ENCODE measurements at places on chromosomes 3 and 15.

DNA sequence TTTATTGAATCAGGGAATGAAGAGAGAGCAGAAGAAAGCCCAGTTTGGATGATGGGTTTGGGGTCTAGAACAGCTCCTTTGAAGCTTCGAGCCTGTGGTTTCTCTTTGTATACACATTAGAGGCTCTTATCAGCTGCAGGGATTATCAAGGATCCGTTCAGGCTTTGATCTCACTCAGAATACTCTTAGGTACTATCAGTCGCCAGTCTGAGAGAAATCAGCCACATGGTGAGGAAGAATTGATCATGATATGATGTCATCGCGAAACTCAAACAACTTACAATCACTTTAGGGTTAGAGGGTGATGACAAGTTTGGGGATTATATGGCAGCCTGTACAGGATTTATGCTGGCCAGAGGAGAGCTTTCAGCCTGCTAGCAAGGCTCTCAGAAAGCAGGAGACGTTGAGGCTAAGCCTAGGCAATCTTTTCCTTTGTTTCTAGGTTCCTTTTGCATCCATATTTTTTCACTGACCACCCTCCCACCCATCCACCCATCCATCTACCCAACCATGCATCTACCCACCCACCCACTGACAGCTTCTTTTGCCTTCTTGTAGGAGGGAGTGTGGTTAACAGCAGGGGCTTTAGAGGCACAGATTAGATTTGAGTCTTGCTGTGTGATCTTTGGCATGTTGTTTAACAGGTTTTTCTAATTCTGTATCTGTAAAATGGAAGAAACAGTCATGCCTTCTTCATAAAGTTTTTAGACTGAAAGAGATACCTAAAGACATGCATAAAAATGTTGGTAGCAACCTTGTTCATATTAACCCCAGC is 330.4 kb upstream of the LRRFIP2 start:
- no peak for DNase-seq

DNA sequence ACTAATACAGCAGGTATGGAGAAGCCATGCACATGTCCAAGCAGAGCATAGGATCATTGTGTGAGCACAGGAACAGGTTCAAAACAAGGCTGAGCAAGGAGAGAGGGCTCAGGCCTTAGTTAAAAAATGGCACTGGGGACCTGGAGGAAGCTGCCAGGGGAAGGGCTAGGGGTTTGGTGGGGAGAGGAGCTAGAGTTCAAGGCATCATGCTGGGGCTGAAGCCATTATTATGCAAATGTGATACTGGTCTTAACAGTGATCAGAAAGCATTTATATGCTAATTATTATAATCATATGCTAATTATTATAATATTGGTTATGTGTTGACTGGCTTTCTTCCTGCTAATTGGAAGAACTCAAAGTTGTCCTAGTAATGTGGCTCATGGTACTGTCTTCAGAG is 546.0 kb upstream of the CFAP20DC start:
- DNase-seq, result no peak

DNA sequence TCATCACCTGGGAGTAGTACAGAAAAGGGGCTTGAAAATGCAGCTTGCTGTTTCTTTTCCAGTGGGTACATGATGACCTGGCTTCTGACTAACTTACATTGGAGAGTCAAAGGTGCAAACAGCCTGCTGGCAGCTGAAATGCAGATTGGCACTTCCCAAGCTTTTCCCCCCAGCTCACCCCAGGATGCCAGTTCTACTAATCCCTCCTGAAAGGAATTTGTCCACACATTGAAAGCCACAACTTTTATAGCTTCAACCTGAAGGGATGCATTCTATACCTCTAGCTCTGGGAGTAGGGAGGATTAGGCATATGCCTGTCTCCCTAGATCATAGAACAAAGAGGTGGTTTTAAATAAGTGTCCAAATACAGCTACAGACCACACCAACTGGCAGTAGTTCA is 281.7 kb downstream of the EFHB start:
- DNase-seq, result no peak

- DNase-seq, result no peak
These were observed 263.4 kb upstream of the WNT5A start for GRCh38 chr3:55750525-55750924.

DNA sequence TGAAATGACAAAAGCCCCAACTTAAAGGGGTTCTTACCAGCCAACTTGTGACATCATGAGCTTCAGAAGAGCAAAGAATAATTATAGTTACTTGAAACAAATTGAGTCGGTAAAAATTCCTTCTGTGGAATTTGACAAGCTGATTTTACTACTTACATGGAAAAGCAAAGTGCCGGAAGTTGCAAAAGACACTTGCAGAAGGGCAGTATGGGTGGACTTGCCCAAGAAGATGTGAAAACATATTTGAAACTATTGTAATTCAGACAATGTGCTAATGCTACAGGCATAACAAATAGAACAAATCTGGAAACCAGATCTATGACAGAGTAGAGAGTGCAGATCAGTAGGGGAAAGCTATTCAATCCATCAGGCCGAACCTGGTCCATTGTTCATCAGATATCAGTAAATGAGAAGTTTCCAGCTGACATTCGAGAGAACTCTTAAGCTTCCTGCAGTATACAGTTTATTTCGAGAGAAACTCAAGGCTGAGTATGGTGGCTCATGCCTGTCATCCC is 2.5 kb upstream of the KIF7 start:
- no peak for DNase-seq

Measured in stimulated activated CD4-positive, alpha-beta T cell treated with anti-CD3 and anti-CD28 coated beads, Interleukin-1b, Interleukin-23, amount 100 ng/mL, for 1 hour (primary cell).